PC-9 (cell line): ENCODE measurements at places on chromosomes 7 and 10. TPM values are rescaled to one million over a fixed set of nuclear protein-coding genes. Genes with fewer than 3 reads are reported as not detected.

The NUPR2 gene
- total RNA-seq, result not detected in 2 replicates

The MOGAT3 gene
- not detected in 2 replicates for total RNA-seq

The IDI2 gene
- not detected in 2 replicates for total RNA-seq

The KAZALD1 gene
- total RNA-seq, result 19.7 and 21.2 TPM in 2 replicates
